ENCODE measurements at places on chromosomes 1 and 21. TPM values are rescaled to one million over a fixed set of nuclear protein-coding genes. Genes with fewer than 3 reads are reported as not detected.

DNA sequence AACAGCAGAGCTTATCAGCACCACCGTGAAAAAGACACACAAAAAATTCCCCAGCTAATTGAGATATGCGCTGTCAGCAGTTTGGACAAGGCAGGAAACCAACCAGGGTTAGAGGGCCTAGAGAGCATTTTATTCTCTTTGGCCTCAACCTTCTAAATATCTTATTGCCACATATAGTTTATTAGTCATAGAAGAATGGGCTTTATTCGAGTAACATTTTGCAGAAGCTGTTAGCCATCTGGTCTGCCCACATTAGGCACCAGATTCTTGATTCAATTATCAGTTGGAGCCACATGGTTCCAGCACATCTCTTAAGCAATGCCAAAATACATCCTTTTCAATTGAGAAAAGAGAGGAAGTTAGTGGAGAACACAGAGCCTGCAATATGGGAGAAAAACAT, 109.9 kb upstream of the CXADR start:
- DNase-seq, result no peak

GRCh38 chr1:165524639-165525285, 19.0 kb upstream of the LRRC52 start:
- DNase-seq, result no peak

DNA sequence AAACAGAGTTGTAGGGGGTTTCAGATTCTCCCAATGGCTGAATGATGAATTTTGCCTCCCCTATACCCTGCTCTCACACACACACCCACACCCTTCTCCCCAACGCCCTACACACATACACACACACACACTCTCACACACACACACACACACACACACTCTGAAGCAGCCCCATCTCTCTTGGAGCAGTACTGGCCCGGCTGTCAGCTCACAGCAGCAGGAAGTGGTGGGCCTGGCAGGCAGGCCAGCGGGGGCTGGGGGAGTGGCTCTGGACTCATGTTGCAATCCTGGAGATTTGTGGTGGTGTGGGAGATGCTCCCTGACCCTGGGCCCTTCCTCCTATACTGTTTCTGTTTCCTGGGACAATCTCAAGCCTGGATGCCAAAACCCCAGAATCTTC, 2.2 kb downstream of the IKBKE start:
- DNase-seq, result no peak

- peak; percentile 33 for DNase-seq
Measured at GRCh38 chr1:115337633-115338456, at the start of gene NGF. Gene NGF (minus strand): TSS chr1:115338249. CDS start chr1:115286795, 51,454 bp downstream.

- no peak for DNase-seq
Measured at GRCh38 chr1:172252321-172252720, 168.2 kb upstream of the C1orf105 start.

DNA sequence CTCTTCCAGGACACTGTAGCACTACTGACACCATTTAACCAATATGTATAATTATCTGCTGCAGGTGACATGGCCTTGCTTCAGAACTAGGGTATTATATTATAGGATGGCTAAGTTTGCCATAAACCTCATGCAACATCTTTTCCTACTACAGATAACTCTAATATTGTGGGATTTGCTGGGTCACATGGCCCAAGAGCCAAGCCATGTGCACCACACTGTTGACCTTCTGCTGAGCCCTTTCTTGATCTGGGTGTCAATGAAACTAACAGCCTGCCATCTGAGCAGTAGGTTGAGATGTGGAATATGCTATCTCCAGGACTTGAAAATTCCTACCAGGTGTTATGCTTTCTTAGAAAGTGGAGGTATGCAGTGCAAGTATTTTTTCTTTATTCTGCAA, 2291.1 kb downstream of the MRPL39 start:
- DNase-seq, result no peak

DNA sequence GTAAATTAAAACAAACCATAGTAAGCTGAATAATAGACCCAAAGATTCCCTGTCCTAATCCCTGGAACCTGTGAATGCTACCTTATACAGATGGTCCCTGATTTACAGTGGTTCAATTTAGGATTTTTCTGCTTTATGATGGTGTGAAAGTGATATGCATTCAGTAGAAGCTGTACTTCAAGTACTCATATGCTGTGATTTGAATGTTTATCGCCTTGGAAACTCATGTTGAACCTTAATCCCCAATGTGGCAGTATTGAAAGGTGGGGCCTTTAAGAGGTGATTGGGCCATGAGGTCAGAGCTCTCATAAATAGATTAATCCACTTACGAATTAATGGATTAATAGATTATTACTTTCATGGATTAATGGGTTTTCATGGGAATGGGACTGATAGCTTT, 10.6 kb upstream of the RRP15 start:
- no peak for DNase-seq

- DNase-seq, result no peak
Measured at GRCh38 chr1:217137210-217137881, 414.1 kb upstream of the ESRRG start.

GRCh38 chr1:116769561-116769977, 15.3 kb downstream of the CD2 start:
- DNase-seq, result peak; percentile 83

GRCh38 chr1:234725177-234726132, 115.5 kb upstream of the IRF2BP2 start:
- DNase-seq, result peak; percentile 25

GRCh38 chr21:41361786-41362604, at the start of gene MX2:
Gene MX2 (plus strand): TSS chr21:41362027. CDS start chr21:41376907, 14,880 bp downstream.
- DNase-seq, result peak; percentile 97

GRCh38 chr1:229557913-229558414, 543 bp downstream of the ABCB10 start:
- peak; percentile 17 for DNase-seq

GRCh38 chr1:118947790-118948189, 40.4 kb downstream of the TBX15 start:
- no peak for DNase-seq

GRCh38 chr1:67952071-67952470, 98.4 kb downstream of the DIRAS3 start:
- no peak for DNase-seq

- no peak for DNase-seq
Measured at GRCh38 chr1:211099393-211099792, 34.6 kb downstream of the KCNH1 start.

DNA sequence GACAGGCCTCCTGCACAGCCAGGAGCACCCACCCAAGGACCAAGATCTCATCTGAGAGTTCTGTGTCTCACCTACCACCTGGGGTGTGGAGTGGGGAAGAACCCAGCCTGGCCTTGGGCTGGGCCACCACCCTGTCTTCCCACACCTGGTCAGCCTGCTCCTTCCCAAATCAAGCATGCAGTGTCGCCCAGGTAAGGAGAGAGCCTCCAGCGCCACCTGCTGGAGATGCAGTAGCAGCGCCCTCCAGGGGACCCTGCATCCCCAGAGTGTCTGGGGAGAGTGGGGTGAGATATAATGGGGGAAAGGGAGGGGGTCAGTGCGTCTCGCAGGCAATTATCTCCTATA, 32.3 kb downstream of the KIAA2013 start:
- DNase-seq, result peak; percentile 56

DNA sequence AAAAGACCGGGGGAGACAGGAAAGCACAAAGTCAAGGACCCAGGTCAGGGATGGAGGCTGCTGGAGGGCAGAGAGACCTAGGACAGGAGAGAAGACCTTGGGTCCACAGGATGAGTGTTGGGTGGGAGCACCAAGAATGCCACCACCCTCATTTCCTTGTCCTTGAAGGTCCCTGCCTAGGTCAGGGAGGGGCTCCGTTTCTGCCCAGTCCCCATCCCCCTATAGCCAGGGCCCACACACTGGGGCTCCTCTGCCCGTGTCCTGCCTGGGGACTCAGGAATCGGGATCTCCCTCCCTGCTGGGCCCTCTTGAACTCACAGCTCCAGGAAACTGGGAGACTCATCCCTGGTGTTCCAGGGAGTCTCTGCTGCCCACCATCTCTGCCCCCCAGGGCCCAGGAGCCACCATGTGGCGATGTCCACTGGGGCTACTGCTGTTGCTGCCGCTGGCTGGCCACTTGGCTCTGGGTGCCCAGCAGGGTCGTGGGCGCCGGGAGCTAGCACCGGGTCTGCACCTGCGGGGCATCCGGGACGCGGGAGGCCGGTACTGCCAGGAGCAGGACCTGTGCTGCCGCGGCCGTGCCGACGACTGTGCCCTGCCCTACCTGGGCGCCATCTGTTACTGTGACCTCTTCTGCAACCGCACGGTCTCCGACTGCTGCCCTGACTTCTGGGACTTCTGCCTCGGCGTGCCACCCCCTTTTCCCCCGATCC, 584 bp downstream of the TINAGL1 start:
- DNase-seq, result no peak

DIO1 gene
- not detected for total RNA-seq

KCNJ10 gene
- under 0.01 TPM for total RNA-seq

RGS13 gene
- total RNA-seq, result under 0.01 TPM

ABCB10 gene
- total RNA-seq, result 18.6 TPM

LAPTM5 gene
- 352 TPM for total RNA-seq

UMODL1 gene
- 2.4 TPM for total RNA-seq

KCNA2 gene
- total RNA-seq, result not detected

SHCBP1L gene
- not detected for total RNA-seq

ACKR1 gene
- total RNA-seq, result 0.27 TPM

CXADR gene
- total RNA-seq, result 0.81 TPM

SMYD2 gene
- total RNA-seq, result 7.3 TPM

IFI6 gene
- total RNA-seq, result 118 TPM

AKNAD1 gene
- total RNA-seq, result 0.81 TPM

Measured in hematopoietic multipotent progenitor cell (in vitro differentiated cells).